T follicular helper cell (primary cell): ENCODE measurements at places on chromosomes 5 and 9.

GRCh38 chr9:14221558-14221957, 92.4 kb downstream of the NFIB start:
- DNase-seq = no peak

DNA sequence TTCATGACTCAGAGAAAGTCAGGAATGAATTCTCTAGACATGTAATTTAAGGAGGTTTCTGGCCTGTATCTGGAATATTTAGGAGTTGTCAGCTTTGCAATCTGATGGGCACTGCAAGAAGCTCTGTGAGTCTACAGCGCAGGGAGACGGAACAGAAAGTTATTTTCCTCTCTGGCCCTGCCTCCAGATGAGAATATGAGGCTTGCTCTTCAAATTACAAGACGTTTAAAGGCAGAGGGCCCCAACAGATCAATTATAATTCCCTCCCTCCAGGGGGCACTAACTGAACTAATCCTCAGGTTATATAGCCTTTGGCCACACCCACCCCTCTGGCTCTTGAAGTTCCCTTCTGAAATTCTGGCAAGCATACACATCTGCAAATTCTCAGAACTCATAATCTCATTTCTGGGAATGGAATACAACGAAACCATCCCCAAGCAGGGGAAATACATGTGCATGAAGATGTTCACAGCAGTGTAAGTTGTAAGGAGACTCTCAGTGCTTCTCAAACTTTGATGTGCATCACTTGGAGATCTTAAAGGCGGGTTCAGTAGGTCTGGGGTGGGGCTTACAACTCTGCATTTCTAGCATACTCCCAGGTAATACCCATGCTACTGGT, 307.6 kb downstream of the CWC27 start:
- DNase-seq = peak; percentile 19

DNA sequence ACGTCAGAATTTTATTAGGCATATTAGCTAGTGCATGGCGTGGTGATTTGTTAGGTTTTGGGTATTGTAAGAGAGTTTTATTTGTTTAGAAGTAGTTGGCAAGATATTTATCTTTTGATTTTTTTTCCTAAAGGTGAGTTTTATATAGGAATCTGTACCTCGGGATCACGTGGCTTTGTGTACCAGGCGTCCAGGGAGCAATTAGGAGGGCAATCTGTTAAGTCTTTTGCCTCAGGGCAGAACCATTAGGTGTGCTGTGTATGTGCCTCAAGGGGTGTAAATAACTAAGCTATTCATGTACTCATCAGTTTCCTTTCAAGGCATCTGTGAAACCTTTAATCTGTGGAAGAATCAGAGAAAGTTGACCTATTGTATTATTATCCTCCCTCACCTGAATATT, 39.4 kb downstream of the ZSWIM6 start:
- DNase-seq = no peak

GRCh38 chr5:10934783-10935355, 173.8 kb upstream of the DAP start:
- no peak for DNase-seq

GRCh38 chr5:1029282-1029944, 20.8 kb downstream of the NKD2 start:
- DNase-seq = no peak

GRCh38 chr5:93022796-93023447, 558.1 kb downstream of the NR2F1-AS1 start:
- no peak for DNase-seq

DNA sequence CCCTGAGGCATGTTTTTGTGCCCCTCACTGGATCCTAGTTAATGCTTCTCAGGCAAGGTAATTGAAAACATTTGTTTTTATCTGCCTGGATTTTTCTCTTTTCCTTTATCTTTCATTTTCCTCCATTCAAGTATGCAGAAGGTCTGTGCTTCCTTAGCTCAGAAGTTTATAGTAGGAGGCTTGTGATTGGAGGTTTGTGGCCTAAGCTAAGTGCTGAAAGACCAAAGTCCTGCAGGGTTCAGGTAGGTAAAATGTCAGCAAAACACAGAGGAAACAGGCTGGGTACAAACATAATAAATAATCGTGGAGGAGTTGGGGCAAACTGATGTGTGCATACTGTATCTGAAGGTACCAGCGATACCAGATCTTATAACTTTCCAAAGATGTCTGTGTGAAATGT, 230.9 kb upstream of the KLF4 start:
- no peak for DNase-seq

DNA sequence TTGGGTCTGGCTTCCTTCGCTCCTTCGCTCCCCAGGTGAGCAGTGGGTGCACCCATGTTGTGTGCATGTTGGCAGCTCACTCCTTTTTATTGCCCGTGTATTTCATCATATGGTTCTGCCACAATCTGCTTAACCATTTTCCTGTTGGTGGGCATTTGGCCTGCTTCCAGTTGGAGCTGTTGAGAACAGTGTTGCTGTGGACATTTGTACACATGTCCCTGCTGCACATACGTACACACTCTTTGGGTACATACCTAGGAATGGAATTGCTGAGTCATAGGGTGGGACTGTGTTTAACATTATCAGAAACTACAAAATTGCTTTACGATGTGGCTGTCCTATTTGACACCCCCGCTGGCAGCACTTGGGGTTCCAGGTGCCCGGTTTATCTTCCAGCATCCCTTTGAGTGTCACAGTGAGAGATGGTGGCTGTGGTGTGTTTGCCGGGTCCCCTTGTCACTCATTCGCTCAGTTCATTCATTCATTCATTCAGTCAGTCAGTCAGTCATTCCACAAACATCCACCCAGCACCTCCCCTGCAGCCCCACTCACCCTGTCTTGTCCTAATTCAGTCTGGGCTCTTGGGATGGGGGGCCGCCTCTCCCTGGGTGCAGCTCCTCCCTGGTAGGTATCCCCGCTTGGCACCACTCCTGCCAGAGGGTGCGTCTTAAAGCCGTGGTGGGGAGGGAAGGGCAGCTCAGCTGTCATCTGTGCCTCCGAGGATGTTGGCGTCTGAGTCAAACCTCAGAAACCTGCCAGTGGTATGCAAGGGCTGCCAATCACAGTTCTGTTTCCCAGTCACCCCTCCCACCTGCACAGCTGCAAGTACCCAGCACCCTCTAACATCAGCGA, 7.9 kb upstream of the FIBCD1 start:
- no peak for DNase-seq

- DNase-seq = no peak
Measured at GRCh38 chr5:81924442-81924841, 47.4 kb upstream of the ATG10 start.

DNA sequence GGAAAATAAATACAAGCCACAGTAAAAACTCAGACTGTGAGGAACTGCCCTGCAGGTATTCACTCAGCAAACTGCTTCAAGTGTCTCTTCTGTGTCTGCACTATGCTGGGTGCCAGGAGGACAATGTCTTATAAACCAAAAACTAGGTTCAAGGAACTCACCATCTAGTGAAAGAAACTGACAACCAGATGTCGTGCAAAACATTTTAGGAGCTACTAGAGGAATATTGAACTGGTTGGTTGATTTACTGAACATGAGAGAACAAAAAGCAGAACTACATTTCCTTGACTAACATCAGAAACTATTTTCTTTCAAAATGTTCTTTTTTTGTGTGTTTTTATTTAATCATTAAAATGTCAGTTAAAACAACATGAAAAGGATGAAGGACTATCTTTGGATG, 35.2 kb downstream of the ZNF366 start:
- DNase-seq = no peak

- no peak for DNase-seq
Measured at GRCh38 chr5:133109655-133110483, 58.1 kb downstream of the HSPA4 start.

GRCh38 chr9:13993632-13994185, 320.2 kb downstream of the NFIB start:
- DNase-seq = no peak

DNA sequence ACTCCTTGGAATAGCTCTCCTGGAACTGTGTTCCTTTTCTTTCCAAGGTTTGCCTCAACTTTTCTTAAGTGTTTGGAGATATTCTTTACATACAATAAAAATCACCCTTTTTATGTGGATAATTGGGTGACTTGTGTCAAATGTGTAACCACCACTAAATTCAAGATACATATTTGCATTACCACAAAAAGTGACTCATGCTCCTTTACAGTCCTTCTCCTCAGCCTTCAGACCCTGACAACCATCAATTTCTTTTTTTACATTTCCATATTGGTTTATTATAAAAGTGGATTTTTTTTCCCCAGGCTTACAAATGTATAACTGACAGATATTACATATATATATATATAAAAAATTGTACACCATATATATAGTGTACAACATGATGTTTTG, 372.0 kb upstream of the KCNN2 start:
- no peak for DNase-seq

- DNase-seq = no peak
Measured at GRCh38 chr9:91882627-91883026, 67.4 kb downstream of the ROR2 start.

DNA sequence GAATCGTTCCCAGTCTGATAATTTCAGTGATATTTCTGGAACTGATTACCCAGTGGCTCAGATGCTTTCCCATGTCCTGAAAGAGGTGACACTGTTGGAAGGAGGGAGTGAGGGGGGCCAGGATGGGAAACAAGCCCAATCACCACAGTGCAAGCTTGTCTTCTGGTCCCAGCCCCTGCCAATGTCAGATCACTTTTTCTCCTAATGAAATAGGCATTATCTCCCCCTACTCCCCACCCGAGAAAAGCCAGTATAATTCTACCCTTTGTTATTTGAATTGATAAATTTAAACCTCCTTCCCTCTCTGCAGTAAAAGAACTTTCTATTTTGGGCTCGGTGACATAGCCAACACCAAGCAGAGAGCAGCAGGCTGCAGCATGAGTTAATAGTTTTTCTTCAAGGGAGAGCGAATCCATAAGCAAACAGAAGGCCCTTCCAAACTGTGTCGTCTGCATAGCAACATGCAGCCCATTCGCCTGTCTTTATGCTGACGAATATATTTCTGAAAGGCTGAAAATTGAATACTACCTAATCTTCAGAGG, 14.6 kb upstream of the PPP2CA start:
- no peak for DNase-seq

DNA sequence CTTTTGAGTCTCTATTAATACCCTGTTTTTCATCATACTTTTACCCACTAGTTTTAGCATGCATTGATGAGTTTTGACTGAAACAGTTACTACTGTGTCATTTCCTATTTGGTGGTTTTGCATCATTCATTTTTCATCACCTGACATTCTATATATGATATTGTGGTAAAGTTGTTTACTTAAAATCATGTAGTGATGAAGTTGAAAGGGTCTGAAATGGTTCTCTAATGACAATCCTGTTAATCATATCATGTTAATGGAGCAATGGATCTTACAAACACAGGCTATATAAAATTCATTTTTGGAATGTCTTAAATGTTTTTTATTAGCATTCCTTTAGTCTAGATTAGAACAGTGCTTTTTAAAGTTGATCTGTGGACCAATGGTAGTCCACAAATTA, 84.1 kb downstream of the ERBIN start:
- DNase-seq = no peak

- DNase-seq = no peak
Measured at GRCh38 chr9:21565155-21565554, 83.0 kb upstream of the IFNE start.

DNA sequence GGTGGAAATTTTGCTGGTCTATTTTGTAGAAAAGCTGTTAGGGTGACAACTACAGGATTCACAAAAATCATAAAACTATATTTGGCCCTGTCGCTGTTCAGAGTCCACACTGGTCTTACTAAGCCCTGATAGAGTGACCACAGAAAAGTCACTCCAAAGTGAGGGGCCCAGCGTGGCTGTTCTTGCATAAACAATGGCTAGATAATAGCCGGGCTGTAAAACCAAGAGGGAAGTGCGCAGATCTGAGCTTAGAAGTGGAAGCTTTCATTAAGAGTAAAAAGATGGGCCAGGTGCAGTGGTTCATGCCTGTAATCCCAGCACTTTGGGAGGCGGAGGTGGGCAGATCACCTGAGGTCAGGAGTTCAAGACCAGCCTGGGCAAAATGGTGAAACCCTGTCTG, 15.5 kb upstream of the CTSL start:
- DNase-seq = no peak

DNA sequence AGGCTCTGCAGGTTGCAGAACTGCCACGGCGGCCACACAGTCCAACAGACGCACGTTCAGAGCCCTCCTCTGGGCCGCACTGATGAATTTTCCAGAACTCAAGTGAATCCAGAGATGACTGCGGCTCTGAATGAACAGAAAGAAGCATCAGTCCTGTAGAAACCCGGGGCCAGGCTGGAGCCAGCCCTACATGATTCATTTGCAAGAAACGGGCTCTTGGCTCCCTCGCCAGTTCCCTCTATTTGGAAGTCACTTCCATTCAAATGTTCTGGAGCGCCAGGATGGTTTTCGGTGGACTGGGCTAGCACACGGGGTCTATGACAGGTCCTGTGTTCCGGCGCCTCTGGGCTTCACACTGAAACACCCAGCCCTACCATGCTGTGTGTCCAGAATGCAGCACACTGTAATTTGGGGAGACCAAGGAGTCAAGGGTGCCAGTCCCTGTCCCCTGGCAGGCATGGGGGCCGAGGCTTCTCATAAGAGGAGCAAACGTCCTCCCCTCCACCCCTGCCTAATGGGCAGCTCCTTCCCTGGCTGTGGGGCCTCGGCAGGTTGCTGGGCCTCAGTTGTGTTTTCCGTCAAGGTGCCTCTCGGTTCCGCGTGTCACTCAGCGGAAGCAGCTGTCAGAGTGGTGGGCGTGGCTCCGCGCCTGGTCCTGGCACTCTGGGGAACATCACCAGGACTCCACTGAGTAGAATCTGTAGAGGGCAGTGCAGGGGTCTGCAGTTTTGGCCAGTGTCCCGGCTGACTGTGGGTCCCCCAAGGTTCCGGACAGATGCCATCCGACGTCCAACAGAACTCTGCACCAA, 18.1 kb upstream of the COL5A1 start:
- DNase-seq = no peak

DNA sequence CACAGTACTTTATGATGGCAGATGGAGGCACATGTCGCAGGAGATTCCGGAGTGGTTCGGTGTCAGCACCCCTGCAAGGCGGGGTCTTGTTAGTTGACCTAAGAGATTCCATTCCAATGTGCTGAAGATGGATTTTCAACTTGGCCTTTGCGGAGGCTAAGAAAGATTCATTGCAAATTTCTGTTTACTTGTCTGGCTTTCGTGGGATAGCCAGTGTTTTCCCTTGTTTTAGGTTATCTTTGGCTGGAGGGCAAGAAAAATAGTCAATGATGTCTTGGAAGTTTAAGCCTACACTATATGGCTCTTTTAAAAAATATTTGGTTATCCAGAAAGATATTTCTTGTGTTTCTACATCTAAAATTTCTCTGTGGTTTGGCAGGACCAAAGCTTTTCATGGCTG, 123.6 kb upstream of the PTCH1 start:
- no peak for DNase-seq

DNA sequence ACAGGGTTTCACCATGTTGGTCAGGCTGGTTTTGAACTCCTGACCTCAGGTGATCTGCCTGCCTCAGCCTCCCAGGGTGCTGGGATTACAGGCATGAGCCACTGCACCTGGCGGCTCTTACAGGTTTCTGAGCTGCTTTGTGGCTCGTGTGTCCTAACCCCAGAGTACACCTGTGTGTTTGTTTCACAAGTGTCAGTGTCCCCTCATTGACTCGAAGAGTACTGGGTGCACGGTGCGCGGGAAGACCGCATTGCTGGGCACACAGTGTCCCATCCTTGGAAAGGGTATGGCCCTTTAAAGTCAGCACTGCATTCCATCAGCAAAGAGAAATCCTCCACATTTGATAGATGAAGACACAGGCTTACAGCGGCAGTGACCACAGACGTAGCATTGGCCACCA, 23.8 kb downstream of the NDST1 start:
- DNase-seq = no peak
